Nasal cavity respiratory epithelium epithelial cell of viscerocranial mucosa (primary cell): ENCODE measurements at places on chromosomes 4 and X. TPM values are rescaled to one million over a fixed set of nuclear protein-coding genes. Genes with fewer than 3 reads are reported as not detected.

The SSX1 gene
- total RNA-seq, result not detected in 2 replicates

The CNKSR2 gene
- 0.07 and 0.34 TPM in 2 replicates for total RNA-seq

The TCEAL2 gene
- not detected in 2 replicates for total RNA-seq

The RS1 gene
- not detected in 2 replicates for total RNA-seq

The RNF175 gene
- 0.50 TPM in 1 of 2 replicates, not detected in the other for total RNA-seq

The CHIC1 gene
- 3.4 and 5.3 TPM in 2 replicates for total RNA-seq

The WAS gene
- total RNA-seq, result under 0.01 and 0.28 TPM in 2 replicates

The MYOZ2 gene
- total RNA-seq, result not detected in 2 replicates

The USP17L22 gene
- not detected in 2 replicates for total RNA-seq

The PPARGC1A gene
- under 0.01 and 38.9 TPM in 2 replicates for total RNA-seq

The CLGN gene
- total RNA-seq, result 26.7 and 32.4 TPM in 2 replicates

The CNGA1 gene
- 1.4 and 4.9 TPM in 2 replicates for total RNA-seq

The OCIAD1 gene
- 108 and 113 TPM in 2 replicates for total RNA-seq

The ZAR1 gene
- not detected in 2 replicates for total RNA-seq

The PFKFB1 gene
- under 0.01 and 0.21 TPM in 2 replicates for total RNA-seq

The ANXA10 gene
- not detected in 2 replicates for total RNA-seq

The SMR3B gene
- not detected in 2 replicates for total RNA-seq

The LIMCH1 gene
- total RNA-seq, result 0.34 and 4.5 TPM in 2 replicates

The RRH gene
- total RNA-seq, result under 0.01 and 0.07 TPM in 2 replicates

The GPR143 gene
- total RNA-seq, result 0.64 and 0.68 TPM in 2 replicates

The JCHAIN gene
- total RNA-seq, result 0.34 TPM in 1 of 2 replicates, not detected in the other

The DCAF12L2 gene
- total RNA-seq, result not detected in 2 replicates

The DLG3 gene
- total RNA-seq, result 16.7 and 23.5 TPM in 2 replicates

The PABPC1L2A gene
- total RNA-seq, result not detected in 2 replicates

The GPRIN3 gene
- total RNA-seq, result not detected in 2 replicates

The PCDH18 gene
- total RNA-seq, result under 0.01 and 0.21 TPM in 2 replicates

The HS6ST2 gene
- total RNA-seq, result 8.5 and 14.0 TPM in 2 replicates

The NEIL3 gene
- total RNA-seq, result 0.43 and 1.4 TPM in 2 replicates

The RPA4 gene
- 0.34 and 1.4 TPM in 2 replicates for total RNA-seq

The UGT2B17 gene
- under 0.01 TPM in 1 of 2 replicates, not detected in the other for total RNA-seq

The ZXDA gene
- total RNA-seq, result 8.0 and 13.3 TPM in 2 replicates

The AFF2 gene
- 0.14 TPM in 1 of 2 replicates, not detected in the other for total RNA-seq

The GLOD5 gene
- total RNA-seq, result not detected in 2 replicates

The NOX1 gene
- total RNA-seq, result not detected in 2 replicates

The SEC24B gene
- 13.0 and 28.8 TPM in 2 replicates for total RNA-seq

The MBTPS2 gene
- total RNA-seq, result 6.5 and 13.0 TPM in 2 replicates

The ARR3 gene
- total RNA-seq, result not detected in 2 replicates

The STK26 gene
- 56.6 and 65.3 TPM in 2 replicates for total RNA-seq

The ADGRG2 gene
- under 0.01 and 0.07 TPM in 2 replicates for total RNA-seq

The HDAC6 gene
- 35.2 and 41.4 TPM in 2 replicates for total RNA-seq

The TMSB15A gene
- not detected in 2 replicates for total RNA-seq

The SLC25A4 gene
- total RNA-seq, result 11.3 and 16.8 TPM in 2 replicates

The LARP7 gene
- 20.8 and 37.2 TPM in 2 replicates for total RNA-seq

The PHOX2B gene
- total RNA-seq, result not detected in 2 replicates

The GJB1 gene
- total RNA-seq, result not detected in 2 replicates

The TMEM144 gene
- 5.1 and 13.3 TPM in 2 replicates for total RNA-seq

The ACE2 gene
- 0.34 and 1.5 TPM in 2 replicates for total RNA-seq

The ZNF732 gene
- 0.68 and 1.8 TPM in 2 replicates for total RNA-seq

The ADH1A gene
- total RNA-seq, result not detected in 2 replicates

The CNGA2 gene
- not detected in 2 replicates for total RNA-seq

The SPANXN4 gene
- total RNA-seq, result not detected in 2 replicates

The NALF2 gene
- 1.9 and 2.4 TPM in 2 replicates for total RNA-seq

The BMX gene
- total RNA-seq, result not detected in 2 replicates

The STS gene
- 0.34 and 7.6 TPM in 2 replicates for total RNA-seq

The SYTL5 gene
- 0.34 and 4.6 TPM in 2 replicates for total RNA-seq

The PLK4 gene
- 1.2 and 1.4 TPM in 2 replicates for total RNA-seq

The FOXR2 gene
- not detected in 2 replicates for total RNA-seq

The MAGEC1 gene
- total RNA-seq, result not detected in 2 replicates

The MAGEB10 gene
- not detected in 2 replicates for total RNA-seq
